ENCODE measurements at places on chromosomes 13 and 19. TPM values are rescaled to one million over a fixed set of nuclear protein-coding genes. Genes with fewer than 3 reads are reported as not detected.

DNA sequence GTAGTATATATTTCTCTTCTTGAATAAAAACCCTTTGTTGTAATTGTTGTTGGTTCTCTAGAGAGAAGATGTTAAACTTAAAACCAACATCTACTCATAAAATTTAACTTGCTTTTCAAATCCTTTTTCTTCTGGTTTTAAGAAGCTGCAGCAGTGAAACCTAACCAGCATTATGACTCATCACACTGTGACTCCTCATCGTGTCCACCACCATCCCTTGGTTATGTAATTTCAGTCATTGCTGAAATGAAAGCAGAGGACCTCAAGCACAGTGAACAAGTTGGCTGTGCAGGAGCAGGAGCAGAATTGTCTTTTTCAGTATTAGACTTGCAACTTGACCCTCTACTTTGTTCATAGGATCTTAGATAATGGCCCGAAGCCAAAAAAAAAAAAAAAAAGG, 64.9 kb upstream of the HTR2A start:
- no peaks in the 10 kb centered on the region for H3K4me1 ChIP-seq
- H3K4me3 ChIP-seq = no peak overlapping the region
- H3K36me3 ChIP-seq = no peaks in the 10 kb centered on the region
- no peak for DNase-seq
- no peaks in the 10 kb centered on the region for H3K27me3 ChIP-seq

GRCh38 chr13:80337288-80338081, 3.4 kb downstream of the SPRY2 start:
- DNase-seq = no peak
- H3K27me3 ChIP-seq = peaks cover 15% of the 10 kb centered on the region
- peaks cover 19% of the 10 kb centered on the region for H3K4me1 ChIP-seq
- no peak overlapping the region for H3K4me3 ChIP-seq
- H3K36me3 ChIP-seq = peaks cover 3% of the 10 kb centered on the region

GRCh38 chr13:96415831-96416385, 326.0 kb downstream of the HS6ST3 start:
- H3K4me3 ChIP-seq = no peak overlapping the region
- no peaks in the 10 kb centered on the region for H3K36me3 ChIP-seq
- no peak overlapping the region for H3K27ac ChIP-seq
- H3K4me1 ChIP-seq = no peaks in the 10 kb centered on the region
- no peaks in the 10 kb centered on the region for H3K27me3 ChIP-seq
- DNase-seq = no peak

The HCN2 gene
- 0.46 TPM for polyA plus RNA-seq

The ZNF709 gene
- 2.2 TPM for polyA plus RNA-seq

All from thymus (tissue), 14 donors.